ENCODE measurements at places on chromosomes 1 and 21.

DNA sequence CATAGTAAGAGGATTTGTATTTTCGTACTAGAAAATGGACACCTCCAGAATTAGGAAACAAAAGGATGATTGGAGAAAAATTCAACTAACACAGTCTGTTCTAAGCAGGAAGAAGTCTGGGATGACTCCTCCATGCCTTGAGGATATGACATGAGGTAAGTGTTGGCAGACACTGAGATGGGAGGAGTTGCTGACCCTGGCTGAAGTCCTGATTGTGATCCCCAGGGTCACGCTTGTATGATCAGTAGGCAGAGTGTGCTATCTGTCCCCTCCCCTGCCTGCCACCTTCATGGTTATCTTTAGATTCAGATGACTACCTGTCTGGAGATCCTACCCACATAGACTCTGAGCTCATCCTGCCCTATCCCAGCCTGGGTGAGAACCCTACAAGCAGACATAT is 249.1 kb downstream of the C1orf94 start:
- no peak for DNase-seq

DNA sequence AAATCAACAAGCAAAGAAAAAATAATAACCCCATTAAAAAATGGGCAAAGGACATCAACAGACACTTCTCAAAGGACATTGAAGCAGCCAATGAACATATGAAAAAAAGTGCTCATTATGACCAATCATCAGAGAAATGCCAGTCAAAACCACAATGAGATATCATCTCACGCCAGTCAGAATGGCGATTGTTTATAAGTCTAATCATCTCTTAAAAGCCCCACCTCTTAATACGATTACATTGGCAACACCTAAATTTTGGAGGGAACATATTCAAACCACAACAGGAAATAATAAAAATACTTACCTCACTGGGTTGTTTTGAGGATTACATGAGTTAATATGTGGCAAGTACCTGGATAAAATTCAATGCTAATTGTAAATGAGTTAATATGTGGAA is 57.1 kb upstream of the PLPPR4 start:
- no peak for DNase-seq

GRCh38 chr1:191831572-191831971 is 326.7 kb upstream of the RGS18 start:
- DNase-seq = no peak

DNA sequence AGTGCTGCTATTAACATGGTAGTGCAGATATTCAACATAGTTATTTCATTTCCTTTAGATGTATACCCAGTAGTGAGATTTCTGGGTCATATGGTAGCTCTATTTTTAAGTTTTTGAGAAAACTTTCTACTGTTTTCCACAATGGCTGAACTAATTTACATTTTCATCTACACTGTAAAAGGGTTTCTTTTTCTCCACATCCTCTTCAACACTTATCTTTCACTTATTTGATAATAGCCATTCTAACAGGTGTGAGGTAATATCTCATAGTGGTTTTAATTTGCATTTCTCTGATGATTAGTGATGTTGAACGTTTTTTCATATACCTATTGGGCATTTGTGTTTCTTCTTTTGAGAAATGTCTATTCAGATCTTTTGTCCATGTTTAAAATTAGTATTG is 149.8 kb downstream of the PDE4B start:
- no peak for DNase-seq

GRCh38 chr1:62849031-62849430 is 65.1 kb downstream of the ATG4C start:
- DNase-seq = no peak

GRCh38 chr1:115647047-115647446 is 5.3 kb downstream of the VANGL1 start:
- DNase-seq = no peak

- DNase-seq = no peak
Observed at GRCh38 chr1:211536606-211537005, 42.4 kb downstream of the SLC30A1 start.

GRCh38 chr1:21762022-21762404 is 20.9 kb downstream of the USP48 start:
- DNase-seq = no peak

Measured in ureter (tissue), 1 donor.